ENCODE measurements at places on chromosomes 1 and 21.

GRCh38 chr1:182280504-182280900 lies 111.1 kb downstream of the GLUL start:
- no peaks in the 10 kb centered on the region for H3K36me3 ChIP-seq
- peaks cover 12% of the 10 kb centered on the region for H3K4me1 ChIP-seq
- DNase-seq: no peak
- no peaks in the 10 kb centered on the region for H3K27me3 ChIP-seq
- peak overlapping the region; percentile 64 for H3K27ac ChIP-seq

- no peaks in the 10 kb centered on the region for H3K27me3 ChIP-seq
- no peak overlapping the region for H3K4me3 ChIP-seq
- H3K27ac ChIP-seq: no peak overlapping the region
- H3K4me1 ChIP-seq: no peaks in the 10 kb centered on the region
Observed at GRCh38 chr1:58358346-58358745, 188.2 kb downstream of the OMA1 start.

GRCh38 chr1:154974808-154975408 lies 427 bp downstream of the CKS1B start:
- H3K36me3 ChIP-seq: no peaks in the 10 kb centered on the region
- no peaks in the 10 kb centered on the region for H3K27me3 ChIP-seq
- no peak for DNase-seq
- peaks cover 35% of the 10 kb centered on the region for H3K4me1 ChIP-seq
- H3K4me3 ChIP-seq: peak overlapping the region; percentile 66
- H3K27ac ChIP-seq: peak overlapping the region; percentile 99

GRCh38 chr1:64302971-64303370 lies 99.5 kb downstream of the UBE2U start:
- H3K36me3 ChIP-seq: no peaks in the 10 kb centered on the region
- no peaks in the 10 kb centered on the region for H3K27me3 ChIP-seq

DNA sequence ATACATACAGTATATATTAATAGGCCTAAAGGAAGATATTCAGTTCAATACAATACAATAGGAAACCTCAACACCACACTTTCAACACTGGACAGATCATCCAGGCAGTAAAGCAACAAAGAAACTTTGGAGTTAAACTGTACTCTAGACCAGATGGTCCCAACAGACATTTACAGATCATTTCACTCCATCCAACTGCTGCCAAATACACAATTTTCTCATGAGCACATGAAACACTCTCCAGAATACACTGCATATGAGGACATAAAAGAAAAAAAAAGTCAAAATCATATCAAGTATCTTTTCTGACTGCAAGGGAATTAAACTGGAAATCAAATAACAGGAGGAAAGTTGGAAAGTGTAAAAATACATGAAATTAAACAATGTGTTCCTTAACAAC lies 607.5 kb upstream of the BRINP3 start:
- no peak for DNase-seq
- no peak overlapping the region for H3K4me3 ChIP-seq
- no peaks in the 10 kb centered on the region for H3K27me3 ChIP-seq
- H3K4me1 ChIP-seq: no peaks in the 10 kb centered on the region
- no peak overlapping the region for H3K27ac ChIP-seq
- H3K36me3 ChIP-seq: no peaks in the 10 kb centered on the region

- H3K27ac ChIP-seq: no peak overlapping the region
- no peak for DNase-seq
- H3K4me1 ChIP-seq: peaks cover 20% of the 10 kb centered on the region
- no peak overlapping the region for H3K4me3 ChIP-seq
Observed at GRCh38 chr1:212955098-212955497, 4.8 kb downstream of the VASH2 start.

- no peak for DNase-seq
- no peak overlapping the region for H3K4me3 ChIP-seq
- H3K36me3 ChIP-seq: no peaks in the 10 kb centered on the region
- no peak overlapping the region for H3K27ac ChIP-seq
Observed at GRCh38 chr1:202622388-202622787, 87.9 kb downstream of the SYT2 start.

GRCh38 chr1:150505431-150505830 lies 2.5 kb upstream of the ECM1 start:
- peaks cover 25% of the 10 kb centered on the region for H3K4me1 ChIP-seq
- H3K27me3 ChIP-seq: no peaks in the 10 kb centered on the region
- H3K36me3 ChIP-seq: peaks cover 49% of the 10 kb centered on the region
- H3K27ac ChIP-seq: no peak overlapping the region
- DNase-seq: no peak

DNA sequence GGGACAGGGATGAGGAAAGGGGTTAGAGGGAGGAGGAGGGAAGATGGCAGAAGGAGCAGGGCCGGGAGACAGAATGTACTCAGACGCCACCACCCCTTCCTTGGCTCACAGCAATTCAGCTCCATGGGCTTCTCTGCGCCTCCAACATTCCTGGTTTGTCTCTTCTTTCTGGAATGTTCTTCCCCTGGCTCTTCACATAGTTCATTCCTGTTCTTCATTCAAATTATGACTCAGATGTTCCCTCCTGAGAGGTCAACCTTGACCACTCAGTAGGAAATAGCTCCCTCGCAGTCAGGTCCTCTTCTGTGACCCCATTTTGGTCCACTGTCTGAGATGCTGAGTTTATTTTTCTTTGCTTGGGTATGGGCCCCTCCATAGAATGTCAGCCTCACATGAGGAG lies 203.2 kb downstream of the C1orf94 start:
- H3K4me1 ChIP-seq: no peaks in the 10 kb centered on the region
- no peak overlapping the region for H3K27ac ChIP-seq
- DNase-seq: no peak

DNA sequence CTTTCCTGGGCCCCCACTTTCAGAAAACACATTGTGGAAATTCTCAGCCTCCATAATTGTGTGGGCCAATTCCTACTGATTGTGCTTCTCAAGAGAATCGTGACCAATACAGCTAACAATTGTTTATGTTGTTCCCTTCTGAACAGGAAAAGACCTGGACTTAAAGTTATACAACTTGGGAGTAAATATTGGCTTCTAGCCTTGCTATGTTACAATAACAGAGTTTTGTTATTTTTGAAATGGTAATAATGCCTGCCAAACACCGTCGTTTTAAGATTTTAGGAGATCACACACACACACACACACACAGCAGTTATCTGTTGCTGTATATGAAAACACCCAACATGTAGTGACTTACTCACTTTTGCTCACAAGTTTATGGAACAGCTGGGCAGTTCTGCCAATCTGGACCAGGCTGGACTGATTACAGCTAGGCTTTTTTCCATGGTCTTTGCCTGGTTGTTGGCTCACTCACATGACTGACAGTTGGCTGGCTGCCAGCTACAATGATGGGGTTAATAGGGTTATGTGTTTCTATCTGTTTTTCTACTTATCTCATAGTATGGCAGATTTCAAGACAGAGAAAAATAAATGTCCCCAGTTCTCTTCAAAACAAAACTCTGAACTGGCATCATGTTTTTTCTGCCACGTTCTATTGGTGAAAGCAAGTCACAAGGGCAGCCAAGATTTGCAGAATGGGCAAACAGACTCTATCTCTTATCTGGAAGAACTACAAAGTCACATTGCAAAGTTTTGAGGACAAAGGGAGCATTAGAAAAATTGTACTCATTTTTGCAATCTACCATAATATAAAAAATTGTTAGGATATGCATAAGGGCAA lies 447.5 kb downstream of the NEGR1 start:
- no peak overlapping the region for H3K4me3 ChIP-seq
- no peaks in the 10 kb centered on the region for H3K4me1 ChIP-seq
- H3K27me3 ChIP-seq: no peaks in the 10 kb centered on the region

GRCh38 chr1:152035539-152036266 lies 1.1 kb downstream of the S100A11 start:
- H3K27me3 ChIP-seq: no peaks in the 10 kb centered on the region
- H3K4me1 ChIP-seq: peaks cover 27% of the 10 kb centered on the region
- peak overlapping the region; percentile 95 for H3K27ac ChIP-seq
- peaks cover 32% of the 10 kb centered on the region for H3K36me3 ChIP-seq
- peak overlapping the region; percentile 90 for H3K4me3 ChIP-seq

GRCh38 chr1:171258429-171258828 lies 10.1 kb downstream of the FMO1 start:
- H3K4me1 ChIP-seq: peaks cover 43% of the 10 kb centered on the region
- H3K36me3 ChIP-seq: no peaks in the 10 kb centered on the region
- no peak for DNase-seq

GRCh38 chr1:174531751-174532150 lies 84.0 kb downstream of the GPR52 start:
- no peak for DNase-seq
- no peak overlapping the region for H3K4me3 ChIP-seq
- H3K27me3 ChIP-seq: no peaks in the 10 kb centered on the region

GRCh38 chr1:100722221-100722620 lies 2.7 kb downstream of the VCAM1 start:
- no peak overlapping the region for H3K27ac ChIP-seq
- peaks cover 17% of the 10 kb centered on the region for H3K4me1 ChIP-seq
- peak overlapping the region; percentile 29 for H3K4me3 ChIP-seq
- DNase-seq: no peak

GRCh38 chr1:58809325-58810010 lies 25.6 kb upstream of the JUN start:
- peaks cover 51% of the 10 kb centered on the region for H3K4me1 ChIP-seq
- H3K4me3 ChIP-seq: no peak overlapping the region
- no peaks in the 10 kb centered on the region for H3K36me3 ChIP-seq
- peak overlapping the region; percentile 32 for H3K27ac ChIP-seq

GRCh38 chr1:234690872-234691271 lies 80.9 kb upstream of the IRF2BP2 start:
- no peaks in the 10 kb centered on the region for H3K27me3 ChIP-seq
- no peak overlapping the region for H3K27ac ChIP-seq
- no peaks in the 10 kb centered on the region for H3K36me3 ChIP-seq
- no peak for DNase-seq

DNA sequence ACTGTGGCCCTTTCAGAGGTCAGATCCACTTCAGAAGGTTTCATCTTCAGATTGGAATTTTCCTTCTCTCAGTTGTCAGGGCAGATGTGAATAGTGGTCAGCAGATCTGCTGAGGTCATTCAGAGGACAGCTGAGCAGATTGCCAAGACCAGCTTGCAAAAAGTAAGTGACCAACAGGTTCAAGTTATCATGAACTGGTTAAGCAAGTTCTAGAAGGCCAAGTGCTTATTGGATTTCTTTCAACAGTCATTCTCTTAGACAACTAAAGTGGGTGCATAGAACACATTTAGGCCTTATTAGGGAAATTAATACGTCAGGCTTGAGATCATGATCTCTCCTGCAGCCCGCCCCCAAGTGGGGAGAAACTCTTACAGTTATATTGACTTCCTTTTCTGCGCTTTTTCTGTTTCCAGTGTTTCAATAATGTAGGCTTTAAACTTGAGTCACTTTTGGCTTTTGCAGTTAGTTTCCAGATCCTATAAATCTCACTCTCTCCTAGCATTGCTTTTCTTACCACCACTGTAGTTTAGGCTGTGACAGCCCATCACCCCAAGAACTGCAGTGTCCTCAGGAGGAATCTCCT lies 96.4 kb downstream of the C1orf21 start:
- peak overlapping the region; percentile 86 for H3K27ac ChIP-seq
- DNase-seq: no peak
- peaks cover 71% of the 10 kb centered on the region for H3K4me1 ChIP-seq
- H3K4me3 ChIP-seq: no peak overlapping the region
- no peaks in the 10 kb centered on the region for H3K36me3 ChIP-seq

GRCh38 chr1:79594121-79594698 lies 587.7 kb upstream of the ADGRL4 start:
- no peaks in the 10 kb centered on the region for H3K27me3 ChIP-seq
- H3K36me3 ChIP-seq: no peaks in the 10 kb centered on the region
- no peaks in the 10 kb centered on the region for H3K4me1 ChIP-seq
- no peak for DNase-seq
- H3K4me3 ChIP-seq: no peak overlapping the region

DNA sequence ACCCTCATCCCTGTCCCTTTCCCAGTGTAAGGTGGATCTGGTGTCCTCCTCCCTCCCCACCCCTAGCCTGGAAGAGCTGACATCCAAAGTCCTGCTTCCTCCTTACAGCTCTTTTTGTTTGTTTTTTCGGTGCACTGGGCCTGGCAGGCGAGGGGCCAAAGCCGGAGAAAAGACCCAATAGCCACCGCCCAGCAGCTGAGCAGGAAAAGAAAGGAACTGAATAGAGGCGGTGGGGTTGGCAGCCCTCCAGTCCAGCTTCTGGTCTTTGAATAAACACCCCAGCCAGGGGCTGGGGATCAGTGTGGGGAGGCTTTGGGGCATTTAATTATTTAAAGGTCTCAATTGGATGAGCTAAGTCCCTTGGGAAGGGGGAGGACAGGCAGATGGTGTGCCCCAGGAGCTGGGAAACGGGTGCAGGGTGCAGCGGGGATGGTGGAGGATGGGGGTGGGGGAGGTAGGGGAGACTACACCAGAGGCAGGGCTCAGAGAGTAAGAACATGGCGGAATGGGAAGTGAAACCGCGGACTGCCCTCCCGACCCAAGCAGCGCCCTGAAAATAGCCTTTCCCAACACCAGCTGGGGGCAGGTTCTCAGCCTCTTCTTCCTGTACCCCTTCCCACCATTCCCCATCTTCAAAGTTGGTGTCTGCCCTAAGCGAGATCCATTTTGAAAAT lies 20.2 kb downstream of the BTG2 start:
- H3K4me3 ChIP-seq: no peak overlapping the region
- DNase-seq: no peak
- no peaks in the 10 kb centered on the region for H3K27me3 ChIP-seq
- H3K36me3 ChIP-seq: no peaks in the 10 kb centered on the region
- peak overlapping the region; percentile 69 for H3K27ac ChIP-seq
- H3K4me1 ChIP-seq: peaks cover 73% of the 10 kb centered on the region

DNA sequence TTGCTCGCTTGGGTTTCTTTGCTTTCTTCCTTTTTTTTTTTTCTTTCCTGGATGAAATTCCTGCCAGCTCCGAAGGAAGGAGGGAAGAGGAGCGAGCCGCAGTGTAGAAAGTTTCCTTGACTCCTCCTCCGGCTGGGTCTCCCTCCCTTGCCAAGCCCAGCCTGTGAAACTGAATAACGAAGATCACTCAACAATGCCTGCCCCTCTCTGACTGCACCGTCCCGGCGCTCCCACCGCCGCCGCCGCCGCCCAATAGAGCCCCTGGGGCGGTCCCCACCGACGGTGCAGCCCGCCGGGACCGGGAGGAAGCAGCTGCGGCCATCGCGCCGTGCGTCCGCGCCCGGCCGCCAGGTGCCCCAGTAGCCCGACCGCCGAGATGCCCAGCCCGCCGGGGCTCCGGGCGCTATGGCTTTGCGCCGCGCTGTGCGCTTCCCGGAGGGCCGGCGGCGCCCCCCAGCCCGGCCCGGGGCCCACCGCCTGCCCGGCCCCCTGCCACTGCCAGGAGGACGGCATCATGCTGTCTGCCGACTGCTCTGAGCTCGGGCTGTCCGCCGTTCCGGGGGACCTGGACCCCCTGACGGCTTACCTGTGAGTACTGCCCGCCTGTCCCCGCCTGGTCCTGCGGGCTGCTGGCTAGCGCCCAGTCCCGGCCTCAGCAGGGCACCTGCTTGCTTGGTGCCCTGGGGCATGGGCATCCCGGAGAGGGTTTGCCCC lies at the start of gene LGR6:
TSS of gene LGR6 (plus strand) at position 186 of the 714 bp plus-strand sequence. CDS start at position 377, 191 bp downstream.
- peak within 1 kb of the TSS; percentile 28 for H3K4me3 ChIP-seq
- H3K36me3 ChIP-seq: no peaks in the 10 kb centered on the region
- no peak for DNase-seq
- H3K27me3 ChIP-seq: no peaks in the 10 kb centered on the region
- H3K27ac ChIP-seq: no peak within 1 kb of the TSS
- H3K4me1 ChIP-seq: peaks cover 11% of the 10 kb centered on the region

All from vagina (tissue), 2 donors.